ENCODE measurements at places on chromosomes 7 and 10.

DNA sequence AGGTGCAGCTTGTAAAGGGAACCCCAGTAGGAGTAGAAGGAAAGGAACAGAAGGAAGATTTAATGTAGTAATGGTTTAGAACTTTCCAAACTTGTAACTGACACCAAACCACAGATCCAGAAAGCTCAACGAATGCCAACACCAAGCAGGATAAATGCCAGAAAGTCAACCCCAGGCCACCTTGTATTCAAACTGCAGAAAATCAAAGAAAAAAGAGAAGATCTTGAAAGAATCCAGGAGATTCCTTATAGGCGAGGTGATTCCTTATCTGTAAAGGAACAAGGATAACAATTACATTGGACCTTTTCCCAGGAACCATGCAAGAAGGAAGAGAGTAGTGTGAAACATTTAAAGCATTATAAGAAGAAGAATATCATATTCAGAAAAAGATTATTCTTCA, 93.6 kb downstream of the NKX6-2 start:
- no peak for DNase-seq

DNA sequence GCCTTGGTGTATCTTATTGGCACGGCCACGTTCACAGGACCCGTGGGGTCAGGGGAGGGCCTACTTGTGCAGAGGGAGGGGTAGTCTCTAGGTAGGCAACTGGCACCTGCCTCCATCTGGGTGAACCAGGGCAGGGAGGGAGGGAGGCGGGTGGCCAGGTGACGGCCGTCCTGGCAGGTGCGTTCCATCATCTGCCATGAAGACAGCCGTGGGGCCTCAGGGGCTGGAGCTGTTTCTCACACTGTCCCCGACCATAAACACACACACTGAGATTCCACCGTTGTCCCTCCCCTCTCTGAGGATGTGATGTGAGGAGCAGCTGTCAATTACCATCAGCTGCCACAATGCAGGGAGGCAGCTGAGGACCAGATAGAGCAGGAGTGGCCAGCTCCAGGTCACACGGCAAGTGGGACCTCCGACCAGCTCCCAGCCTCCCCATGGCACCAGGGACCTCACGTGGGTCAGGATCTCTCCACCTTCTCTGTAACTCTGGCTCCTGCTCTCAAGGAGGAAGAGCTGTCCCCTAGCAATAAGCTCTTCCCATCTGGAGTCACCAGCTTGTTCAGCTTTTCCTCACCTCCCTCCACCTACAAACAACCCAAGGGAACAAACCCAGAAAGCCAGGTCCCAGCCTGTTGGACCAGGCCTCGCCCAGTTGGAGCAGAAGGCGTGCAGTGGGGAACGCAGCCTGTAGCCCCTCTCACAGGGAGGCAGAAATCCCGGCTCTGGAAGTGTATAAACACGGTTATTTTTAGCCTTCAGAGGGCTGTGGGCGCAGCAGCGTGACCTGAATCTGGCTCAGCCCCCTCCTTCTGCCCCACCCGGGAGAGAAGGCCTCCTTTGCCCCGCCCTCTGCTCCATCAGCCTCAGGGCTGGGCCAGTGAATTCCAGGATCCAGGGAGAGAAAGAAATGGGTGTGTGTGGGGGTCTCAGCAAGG, 33.1 kb downstream of the ZMIZ1 start:
- peak; percentile 33 for DNase-seq

DNA sequence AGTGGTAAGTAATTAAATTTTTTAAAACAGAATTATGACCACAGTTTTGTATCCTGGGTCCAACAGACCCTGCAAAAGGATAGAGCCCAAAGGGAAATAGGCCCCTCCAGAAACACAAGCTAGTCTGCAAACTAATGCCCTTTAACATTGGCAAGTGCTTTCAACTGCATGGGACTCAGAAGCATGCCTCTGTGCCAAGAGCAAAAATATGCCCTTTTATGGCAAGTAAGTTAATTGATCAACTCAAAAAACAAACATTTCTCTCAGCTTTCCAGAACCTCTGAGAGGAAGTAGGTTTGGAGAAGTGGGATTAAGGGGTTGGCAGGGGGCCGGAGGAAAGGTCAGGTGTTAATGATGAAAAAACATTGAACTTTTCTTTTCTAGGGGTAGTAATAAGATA, 186.6 kb upstream of the PRSS1 start:
- no peak for DNase-seq

DNA sequence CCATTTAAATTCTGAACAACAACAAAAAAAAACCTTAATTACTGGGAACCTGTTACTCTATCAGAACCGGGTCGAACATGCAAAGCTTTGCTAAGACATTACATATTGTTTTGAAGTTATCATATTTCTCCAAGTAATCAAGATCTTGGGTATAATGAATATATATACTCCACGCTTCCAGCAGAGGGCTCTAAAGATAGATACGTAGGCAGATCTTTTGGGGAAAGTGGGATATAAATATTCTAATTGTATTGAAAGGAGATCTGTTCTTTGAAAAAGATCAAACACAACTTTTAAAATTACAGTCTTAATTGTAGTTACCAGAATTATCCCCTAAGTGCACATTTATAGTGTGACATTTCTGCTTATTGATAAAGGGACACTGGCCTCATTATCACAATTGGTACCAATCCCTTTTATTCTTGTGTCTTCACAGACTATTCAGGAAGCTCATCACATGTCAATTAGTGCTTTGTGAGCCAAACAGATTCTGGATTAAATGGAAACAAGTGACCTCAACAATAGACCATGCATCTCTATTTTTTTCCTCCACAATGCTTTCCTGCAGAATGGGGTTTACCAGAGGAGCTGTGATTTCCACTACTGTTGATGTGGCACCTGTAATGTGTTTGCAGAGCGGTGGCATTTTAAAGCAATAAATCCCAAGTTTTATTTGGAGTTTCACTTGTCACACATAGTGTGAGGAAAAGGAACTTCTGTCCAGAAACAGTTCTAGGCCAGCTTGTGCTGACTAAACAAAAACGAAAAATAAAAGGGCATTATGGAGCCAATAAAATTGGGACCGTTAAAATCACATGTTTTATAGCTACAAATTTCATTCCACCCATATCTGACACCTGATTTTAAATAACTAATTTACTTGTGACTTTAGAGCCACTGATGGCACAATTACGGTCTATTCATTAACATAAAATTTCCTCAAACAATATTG, 122.4 kb downstream of the CTTNBP2 start:
- DNase-seq: no peak

DNA sequence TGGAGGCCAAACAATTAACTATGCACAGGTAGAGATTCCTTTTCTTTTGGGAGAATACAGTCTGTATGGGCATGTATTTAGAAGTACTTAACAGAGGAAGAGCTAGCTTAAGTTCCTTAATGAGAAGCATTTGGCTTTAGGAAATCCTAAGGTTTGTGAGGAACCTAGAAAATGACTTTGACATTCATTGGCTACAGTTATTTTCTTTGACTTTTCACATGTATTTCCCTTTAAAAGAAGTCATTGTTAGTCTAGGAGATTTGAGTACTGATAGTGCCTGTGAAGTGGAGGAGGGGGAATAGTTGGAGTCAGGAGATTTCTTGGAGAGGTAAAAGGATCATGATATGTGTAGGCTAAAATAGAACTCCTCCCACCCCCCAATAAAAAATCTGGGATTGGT, 3.6 kb downstream of the HELLS start:
- DNase-seq: no peak

GRCh38 chr7:98735801-98736200, 118.7 kb downstream of the NPTX2 start:
- no peak for DNase-seq

GRCh38 chr7:32660936-32661335, 165.6 kb downstream of the AVL9 start:
- DNase-seq: no peak
